ENCODE measurements at places on chromosomes 3 and 15.

DNA sequence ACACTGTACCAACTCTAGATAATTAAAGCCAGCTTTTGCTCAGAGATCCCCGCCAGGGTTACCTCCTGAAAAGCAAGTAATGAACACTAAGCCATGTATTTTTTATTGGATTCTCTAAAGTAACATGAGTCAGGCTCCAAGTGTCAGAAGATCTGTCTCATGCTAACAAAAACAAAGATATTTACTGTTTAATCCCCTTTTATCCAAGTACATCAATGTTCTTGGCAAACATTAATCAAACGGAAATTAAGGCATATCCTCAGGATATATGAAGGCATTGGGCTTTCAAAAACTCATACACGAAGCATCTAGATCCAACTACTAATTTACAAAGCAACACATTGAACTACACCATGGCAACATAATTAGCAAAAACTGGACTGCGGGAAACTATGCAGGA, 37.2 kb downstream of the MYO5A start:
- DNase-seq: peak; percentile 22

DNA sequence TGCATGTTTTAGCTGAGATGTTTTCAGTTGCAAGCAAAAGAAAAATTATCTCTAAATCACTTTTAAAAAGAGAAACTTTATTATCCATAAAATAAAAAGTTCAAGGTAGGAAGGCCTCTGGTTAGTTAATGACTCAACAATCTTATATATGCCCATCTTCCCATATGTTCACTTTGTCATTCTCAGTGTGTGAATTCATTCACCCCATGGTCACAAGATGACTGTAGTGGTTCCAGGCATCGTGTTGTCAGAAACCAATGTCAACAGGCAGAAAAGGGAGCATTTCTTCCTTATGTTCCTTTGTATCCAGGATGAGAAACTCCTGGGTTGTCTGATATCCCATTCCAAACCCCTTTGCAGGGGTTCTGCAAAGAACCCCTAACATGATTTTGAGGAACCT, 119.9 kb upstream of the RAP2B start:
- no peak for DNase-seq

- no peak for DNase-seq
These were observed 48.3 kb downstream of the NPTN start for GRCh38 chr15:73584699-73585420.

GRCh38 chr15:36632226-36632625, 52.8 kb downstream of the CDIN1 start:
- DNase-seq: peak; percentile 43

- DNase-seq: no peak
These were observed 82.7 kb downstream of the CD47 start for GRCh38 chr3:108008106-108008505.

GRCh38 chr3:5231487-5231886, 44.0 kb downstream of the EDEM1 start:
- no peak for DNase-seq

DNA sequence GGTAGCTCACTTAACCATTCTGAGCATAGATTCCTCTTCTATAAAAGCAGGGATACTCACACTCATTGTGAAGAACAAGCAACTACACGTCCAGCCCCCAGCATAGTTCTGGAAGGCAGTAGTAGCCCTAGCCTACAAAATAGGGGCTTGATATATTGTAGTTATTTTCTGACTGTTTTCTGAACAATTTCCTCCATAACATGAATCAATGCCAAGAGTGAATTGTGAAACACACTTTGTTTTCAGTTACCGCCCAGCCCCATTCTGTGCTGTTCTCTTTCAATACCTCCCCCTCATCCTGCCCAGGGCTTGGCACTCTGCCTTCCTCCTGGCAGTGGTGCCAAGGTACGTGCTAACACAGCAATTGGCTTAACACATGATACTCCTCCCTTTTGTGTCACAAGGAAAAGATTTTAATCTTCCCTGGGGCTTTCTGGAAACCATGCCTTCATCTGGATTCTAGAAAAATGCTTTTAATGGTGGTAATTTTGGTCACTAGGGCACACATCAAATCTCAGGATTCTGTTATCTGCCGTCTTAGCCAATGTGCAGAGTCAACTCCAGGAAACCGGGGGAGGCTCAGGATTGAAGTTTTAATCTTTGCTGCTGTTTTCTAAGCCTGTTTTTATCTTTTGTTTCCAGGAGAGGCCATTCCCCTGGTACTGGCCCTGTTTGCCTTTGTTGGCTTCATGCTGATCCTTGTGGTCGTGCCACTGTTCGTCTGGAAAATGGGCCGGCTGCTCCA, 37.2 kb downstream of the IL20RB start:
- peak; percentile 71 for DNase-seq

DNA sequence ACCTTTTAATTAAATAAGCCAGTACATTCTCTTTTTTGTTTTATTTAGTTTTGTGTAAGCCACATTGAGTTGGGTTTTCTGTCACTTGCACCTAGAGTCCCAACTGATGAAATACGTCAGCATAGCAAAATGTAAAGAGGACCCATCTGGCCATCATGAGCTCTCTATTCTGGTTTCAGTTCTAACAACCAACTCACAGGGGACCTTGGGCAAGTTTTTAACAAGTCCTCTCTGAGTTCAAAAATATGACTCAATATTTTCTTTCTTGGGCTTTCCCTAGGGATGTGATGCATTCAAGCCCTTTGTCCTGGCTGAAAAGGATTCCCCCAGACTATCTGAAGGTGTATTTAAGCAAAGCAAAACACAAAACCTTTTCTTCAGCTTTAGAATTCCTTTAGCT, 32.9 kb downstream of the PLCH1 start:
- DNase-seq: peak; percentile 2

DNA sequence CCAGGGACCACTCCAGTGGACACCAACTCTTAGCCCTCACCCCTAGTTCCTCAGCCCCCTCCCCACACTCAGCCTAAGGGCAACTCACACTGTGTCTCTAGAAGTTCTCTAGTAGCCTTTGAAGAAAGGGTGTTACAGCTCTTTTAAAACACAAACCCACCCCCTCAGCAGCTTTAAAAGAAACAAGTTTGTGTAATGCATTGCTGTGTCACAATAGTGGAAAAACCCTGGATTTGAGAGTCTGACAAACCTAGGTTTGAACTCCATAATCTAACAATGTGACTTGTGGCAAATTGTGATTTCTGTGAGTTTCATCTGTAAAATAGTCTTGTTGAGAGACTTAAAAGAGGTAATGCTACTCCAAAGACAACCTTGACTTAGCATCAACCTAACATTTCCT, 54.0 kb downstream of the PLCH1 start:
- DNase-seq: no peak

GRCh38 chr3:57927916-57928315, 80.3 kb upstream of the FLNB start:
- no peak for DNase-seq

DNA sequence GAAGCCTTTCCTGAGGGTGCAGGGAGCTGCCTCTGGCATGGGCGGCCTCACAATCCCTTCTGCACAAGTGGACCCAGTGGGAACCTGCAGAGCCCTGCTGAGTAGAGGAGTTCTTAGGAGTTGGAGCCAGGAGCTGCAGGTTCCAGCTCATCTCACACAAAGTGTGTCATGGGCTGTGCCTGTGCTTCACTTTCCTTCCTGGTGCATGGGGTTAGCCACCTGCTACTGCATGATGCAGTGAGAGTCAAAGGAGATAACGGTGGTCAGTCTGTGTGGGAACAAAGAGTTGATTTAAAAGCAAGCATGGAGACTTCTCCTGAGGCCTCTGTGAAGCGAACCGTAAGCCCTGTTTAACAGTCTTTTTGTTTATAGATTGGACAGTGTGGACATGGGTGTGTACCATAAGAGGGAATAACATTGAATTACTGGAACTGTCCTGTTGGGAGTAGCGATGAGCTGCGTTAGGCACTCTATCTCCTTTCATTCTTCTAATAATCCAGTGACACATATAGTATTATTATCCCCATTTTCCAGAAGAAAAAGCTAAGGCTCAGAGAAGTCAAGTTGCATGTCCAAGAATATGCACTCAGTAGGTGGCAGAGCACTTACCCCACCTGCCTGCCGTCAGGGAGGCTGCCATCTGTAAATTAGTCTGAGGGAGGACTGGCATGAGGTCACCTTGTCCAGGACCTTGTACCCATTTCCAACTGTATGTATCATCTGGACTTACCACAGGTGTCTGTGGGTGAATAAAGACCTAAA, 68.7 kb upstream of the PRR23C start:
- DNase-seq: no peak

DNA sequence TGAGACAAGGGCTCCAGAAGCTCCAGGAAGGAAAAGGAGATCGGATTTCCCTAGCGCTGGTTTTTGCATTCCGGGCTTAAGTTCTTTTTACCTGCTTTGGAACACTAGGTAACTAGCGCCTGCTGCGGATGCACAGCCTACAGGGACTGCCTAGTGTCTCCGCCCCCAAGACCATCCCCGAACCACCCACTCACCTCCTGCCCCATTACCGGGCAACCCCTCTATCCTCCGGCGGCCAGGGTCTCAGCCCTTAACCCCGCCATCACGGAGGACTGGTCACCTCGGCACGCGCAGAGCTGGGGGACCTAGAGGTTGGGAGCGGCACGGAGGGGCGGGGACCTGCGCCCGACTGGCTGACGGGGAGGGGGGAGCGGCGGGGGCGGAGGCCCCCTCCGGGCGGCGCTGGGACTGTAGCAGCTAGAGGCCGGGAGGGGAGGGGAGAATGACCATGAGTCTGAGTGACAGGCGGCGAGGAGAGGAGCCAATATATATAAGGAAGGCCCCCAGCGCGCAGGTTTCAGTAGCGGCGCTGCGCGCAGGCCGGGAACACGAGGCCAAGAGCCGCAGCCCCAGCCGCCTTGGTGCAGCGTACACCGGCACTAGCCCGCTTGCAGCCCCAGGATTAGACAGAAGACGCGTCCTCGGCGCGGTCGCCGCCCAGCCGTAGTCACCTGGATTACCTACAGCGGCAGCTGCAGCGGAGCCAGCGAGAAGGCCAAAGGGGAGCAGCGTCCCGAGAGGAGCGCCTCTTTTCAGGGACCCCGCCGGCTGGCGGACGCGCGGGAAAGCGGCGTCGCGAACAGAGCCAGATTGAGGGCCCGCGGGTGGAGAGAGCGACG, at the start of gene DLL4:
Gene DLL4, plus strand, starts transcription at position 520 of the 839 bp plus-strand sequence. CDS start 329 bp downstream, outside the sequence.
- peak; percentile 30 for DNase-seq

- DNase-seq: no peak
These were observed 28.2 kb downstream of the CSTA start for GRCh38 chr3:122353215-122353614.

GRCh38 chr15:25368850-25369249, 70.0 kb downstream of the UBE3A start:
- DNase-seq: peak; percentile 16

DNA sequence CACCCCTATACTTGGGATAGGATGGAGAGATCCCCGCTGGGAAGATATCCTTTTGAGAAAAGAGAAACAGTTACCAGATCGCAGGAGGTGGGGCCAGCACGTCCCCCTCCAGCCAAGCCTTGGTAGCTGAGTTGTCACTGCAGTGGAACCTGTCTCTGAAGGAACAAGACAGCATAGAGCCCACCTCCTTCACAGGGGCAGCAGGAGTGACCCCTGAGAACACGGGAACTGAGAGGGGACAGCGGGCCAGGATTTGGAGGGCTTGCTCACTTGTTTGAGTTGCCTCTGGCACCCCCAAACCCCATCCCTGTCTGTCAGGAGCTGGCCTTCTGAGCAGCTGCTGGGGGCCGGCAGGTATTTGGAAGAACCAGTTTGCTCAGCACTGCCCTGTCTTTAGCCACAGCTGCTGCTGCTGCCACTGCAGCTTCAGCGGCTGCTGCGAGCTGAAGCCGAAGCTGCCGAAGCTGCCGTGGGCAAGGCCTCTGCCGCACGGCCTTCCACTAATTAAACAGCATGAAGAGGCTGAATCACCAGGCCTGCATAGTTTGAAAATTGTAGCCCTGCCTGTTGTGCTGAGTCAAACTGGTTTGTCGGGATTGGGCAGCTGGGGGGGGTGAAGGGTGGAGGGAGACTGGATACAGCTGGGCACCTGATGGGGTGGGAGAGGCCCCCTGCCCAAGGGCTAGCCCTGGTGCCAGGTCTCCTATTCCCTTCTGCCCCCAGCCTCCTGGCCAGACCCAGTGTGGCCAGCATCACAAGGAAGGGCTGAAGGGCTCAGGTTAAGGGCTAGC, 4.0 kb downstream of the EPHB3 start:
- DNase-seq: peak; percentile 86

GRCh38 chr3:114796796-114797195, 350.3 kb downstream of the ZBTB20 start:
- DNase-seq: no peak

GRCh38 chr15:76433798-76434400, 97.3 kb downstream of the ISL2 start:
- DNase-seq: peak; percentile 9

DNA sequence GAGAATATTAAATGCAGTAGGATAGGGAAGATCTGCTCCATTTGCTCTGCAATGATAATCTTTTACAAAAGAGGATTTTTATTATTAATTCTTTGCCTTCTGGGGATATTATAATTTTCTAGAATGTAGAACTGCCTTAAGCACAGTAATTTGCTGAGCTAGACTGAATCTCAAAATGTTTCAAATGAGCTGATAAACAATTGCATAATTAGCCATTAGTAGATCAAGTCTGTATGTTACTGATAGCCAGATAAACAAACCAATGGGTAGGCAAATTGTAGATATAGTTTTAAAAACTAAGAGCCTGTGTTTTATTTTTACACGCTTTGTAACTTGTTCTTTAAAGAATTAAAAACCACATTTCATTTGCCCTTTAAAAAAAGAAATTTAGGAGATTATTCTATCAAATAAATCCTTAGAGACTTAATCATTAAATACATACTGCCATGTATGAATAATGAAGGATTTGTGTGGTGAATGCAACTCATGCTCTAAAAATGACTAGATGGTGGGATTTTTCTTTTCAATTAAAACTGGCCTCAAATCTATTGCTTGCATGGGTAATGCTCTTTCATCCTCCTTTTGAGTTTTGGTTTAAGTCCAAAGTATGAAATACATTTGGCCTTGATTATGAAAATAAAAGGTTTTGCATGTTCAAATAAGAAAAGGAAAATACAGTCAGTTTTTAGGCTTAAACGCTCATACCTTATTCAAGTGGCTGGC, 32.6 kb upstream of the NANOGP8 start:
- no peak for DNase-seq

DNA sequence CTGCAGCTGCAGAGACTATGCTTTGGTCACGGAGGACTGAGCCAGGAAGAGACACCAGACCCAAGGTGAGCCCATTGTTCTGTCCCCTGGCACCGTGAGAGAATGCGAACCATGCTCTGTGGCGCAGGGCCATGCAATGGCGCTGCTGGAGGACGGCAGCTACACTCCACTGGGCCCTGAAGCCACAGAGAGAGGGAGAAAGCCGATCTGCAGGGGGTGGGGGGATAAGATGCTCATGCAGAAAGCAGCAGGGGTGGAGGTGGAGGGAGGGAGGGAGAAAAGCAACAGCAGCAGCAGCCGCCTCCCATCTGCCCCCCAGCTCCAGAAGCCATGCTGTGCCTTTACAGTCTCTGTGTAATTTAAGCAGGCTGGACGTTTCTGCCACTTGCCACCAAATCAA, 5.3 kb downstream of the BDH1 start:
- no peak for DNase-seq

- DNase-seq: no peak
These were observed 221.8 kb downstream of the THRB start for GRCh38 chr3:24272875-24273274.

DNA sequence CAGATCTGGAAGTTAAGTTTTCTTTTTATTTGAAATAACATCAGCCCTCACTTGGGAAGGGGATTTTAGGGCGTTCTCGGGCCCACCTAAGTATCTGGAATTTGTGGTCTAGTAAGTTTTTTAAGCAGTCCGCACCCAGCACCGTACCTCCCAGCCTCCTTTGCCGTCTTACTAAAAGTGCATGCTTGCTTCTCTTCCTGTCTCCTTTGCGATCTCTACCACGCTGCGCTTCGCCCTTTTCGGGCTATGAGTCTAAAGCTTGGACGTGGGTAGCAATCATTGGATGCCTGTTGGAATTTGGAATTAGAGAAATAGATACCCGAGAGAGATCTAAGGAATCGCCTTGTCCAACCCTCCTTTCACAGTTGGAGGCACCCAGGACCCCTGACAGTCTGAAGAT, 1.1 kb downstream of the THSD4 start:
- DNase-seq: no peak
